ENCODE measurements at places on chromosomes 1 and 21.

GRCh38 chr1:28370239-28371009, 884 bp downstream of the PHACTR4 start:
- no peak for DNase-seq

GRCh38 chr1:9127395-9128165, 1.3 kb downstream of the GPR157 start:
- DNase-seq: no peak

DNA sequence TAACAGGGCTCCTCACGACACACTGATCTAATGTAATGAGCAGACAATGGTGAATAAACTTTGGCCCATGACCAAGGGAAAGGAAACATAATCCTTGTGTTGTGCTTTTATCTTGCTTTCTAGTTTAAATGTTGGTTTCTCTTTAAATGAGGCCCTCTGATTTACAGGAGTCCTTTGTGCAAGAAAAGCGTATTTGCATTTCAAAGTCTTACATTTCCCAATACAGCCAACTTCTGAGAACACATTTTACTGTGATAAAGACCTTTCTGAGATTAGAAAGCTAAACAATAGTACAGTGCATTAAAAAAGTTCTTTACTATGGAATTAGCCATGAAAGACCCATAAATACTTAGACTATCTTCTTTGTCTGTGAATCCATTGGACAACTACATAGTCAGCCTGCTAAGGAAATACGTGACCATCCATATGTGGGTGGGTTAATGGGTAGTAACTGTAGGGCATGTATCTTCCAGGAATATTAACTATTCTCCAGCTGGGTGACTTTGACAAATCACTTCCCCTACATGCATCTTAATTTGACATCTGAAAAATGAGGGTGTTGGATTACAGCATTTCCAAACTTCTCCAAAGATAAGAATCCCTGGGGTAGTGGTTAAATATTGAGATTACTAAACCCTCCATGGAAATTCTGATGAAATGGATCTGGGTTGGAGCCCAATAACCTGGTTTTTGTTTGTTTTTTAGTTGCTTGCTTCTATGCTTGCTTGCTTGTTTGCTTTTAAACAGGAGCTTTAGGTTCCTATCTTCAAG, 50.3 kb upstream of the USP1 start:
- DNase-seq: no peak

- no peak for DNase-seq
These were observed 12.8 kb upstream of the E2F2 start for GRCh38 chr1:23543707-23544443.
